ENCODE measurements at places on chromosomes 5 and 9.

DNA sequence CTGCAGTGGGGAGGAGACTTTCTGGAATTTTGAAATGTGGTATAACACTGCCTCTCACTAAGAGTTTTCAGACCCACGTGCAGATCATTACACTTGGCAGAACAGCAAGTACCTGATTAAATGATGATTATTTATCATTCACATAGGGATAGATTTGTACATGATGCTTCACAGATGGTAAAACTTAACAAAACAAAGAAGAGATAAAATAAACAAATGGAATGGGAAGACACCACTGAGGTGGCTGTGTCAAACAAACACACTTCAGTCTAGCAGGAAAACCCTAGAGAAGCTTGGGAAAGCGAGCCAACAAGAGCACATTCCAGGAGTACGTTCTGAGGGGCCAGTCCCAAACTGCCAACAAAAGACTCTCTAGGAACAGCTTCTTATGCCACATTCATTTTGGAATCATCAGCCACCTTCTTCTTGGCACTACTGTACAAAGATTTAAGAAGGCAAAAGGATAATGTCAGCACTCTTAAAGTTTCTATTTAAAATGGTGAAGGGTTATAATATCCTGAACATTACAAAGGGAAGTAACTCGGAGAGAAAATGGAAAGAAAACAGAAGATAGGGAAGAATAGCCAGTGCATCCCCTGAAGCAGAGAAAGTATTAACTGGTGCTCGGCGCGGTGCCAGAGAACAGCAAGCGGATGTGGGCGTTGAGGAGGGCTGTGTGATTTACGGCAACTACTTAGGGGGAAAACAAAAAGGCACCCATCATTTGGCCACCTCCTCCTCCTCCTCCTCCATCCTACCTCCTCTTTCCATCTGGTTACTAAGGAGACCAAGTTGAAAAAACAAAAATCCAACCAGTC, 1.6 kb downstream of the MED27 start:
- DNase-seq, result peak; percentile 79

GRCh38 chr9:108213511-108213910, 642.3 kb downstream of the ACTL7B start:
- DNase-seq, result no peak

DNA sequence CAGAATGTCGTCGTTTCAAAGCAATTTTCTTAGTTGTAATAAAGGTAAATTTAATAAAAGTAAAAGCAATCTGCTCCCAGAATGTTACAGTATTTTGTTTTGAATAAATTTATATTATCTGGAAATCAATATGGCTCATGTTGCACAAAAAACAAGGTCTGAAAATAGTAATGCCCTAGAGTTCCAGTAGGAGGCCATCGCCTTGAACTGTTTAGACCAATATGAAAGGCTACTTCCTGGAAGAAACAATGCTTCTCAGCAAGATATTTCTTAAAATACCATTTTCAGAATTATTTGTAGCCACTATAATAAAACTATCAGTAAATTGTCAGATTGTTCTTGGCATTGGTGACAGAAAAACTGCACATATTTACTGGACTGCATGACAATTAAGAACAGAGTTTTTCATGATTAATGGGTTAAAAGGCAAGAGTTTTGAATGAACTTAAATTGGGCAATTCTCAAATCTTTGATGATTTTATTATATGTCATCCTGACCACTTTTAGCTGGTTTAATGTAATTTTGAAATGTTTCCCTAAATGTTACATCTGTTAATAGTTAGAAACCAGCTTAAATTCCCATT, 153.2 kb downstream of the COMMD10 start:
- peak; percentile 13 for DNase-seq

DNA sequence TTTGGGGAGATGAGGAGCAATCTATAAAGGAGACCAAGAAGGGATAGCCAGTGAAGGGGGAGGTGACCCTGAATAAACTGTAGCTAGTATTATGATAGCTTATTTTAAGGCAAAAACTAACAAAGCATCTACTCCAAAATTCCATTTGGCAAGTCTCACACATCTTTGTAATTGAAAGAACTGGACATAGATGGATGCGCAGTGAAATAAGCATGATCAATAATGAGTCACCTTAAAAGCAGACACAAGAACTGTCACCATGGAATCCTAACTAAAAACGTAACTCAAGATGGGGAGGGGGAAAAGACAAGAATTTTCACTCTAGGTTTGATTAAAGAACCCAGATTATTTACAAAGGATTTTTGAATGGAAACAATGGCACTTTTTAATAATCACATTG, 164.5 kb downstream of the MED27 start:
- DNase-seq, result peak; percentile 67

DNA sequence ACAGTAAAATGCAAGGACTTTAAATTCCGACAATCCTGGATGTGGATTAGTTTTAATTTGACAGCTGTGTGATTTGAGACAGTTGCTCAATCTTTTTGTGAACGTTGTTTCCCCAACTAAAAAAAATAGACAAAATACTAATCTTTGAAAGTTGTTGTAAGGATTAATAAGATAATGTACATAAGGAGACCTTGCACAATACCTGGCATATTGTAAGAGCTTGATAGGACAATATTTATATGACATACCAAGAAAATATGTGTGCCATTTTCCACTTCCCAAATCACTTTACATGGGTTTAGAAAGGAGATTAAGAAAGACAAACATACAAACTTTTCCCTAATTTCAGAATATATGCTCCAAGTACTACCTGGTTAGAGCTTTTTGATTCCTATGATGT, 25.3 kb downstream of the ARRDC3 start:
- no peak for DNase-seq

DNA sequence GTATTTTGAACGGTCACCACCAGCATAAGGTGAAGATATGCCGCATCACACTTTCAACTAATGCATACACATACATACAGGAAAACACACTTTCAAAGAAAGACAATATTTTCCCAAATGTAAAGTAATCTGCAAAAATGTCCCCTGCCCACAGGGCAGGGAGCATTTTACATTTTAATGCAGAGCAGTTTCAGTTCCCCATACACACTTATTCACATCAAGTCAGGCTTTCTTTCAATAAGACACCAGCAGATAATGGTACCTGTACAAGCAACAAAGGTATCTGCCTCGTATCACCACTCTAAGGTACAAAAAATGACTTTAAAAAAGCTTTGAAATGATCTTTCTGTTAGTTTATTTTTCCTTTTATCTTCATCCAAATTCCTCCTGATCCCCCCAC, 247.1 kb upstream of the CCNG1 start:
- no peak for DNase-seq

DNA sequence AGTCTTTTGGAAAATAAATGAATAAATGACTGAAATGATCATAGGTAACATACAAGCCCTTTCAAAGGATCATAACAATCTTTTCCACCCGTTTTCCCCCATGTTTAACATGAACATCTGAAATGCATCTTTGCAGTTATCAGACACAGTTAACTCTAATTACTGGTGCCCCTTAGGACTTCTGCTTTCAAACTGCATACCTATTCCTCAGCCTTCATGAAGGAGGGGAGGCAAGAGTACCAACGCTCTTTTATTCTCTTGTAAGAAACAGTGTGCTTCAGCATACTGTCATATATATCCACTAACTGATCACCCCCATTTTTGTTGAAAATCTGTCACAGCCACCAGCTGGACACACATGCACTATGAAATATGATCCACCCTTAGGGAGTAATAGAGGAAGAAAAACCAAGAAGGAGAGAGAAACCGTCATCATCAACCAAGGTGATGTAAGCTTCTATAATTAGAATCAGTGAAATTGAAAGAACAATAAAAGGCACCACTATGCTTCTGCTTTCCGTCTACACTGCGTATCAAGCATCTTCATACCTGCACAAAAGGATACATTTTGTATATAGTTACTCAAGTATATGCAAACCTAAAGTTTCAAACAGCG, 98.7 kb downstream of the RAPGEF6 start:
- peak; percentile 28 for DNase-seq

DNA sequence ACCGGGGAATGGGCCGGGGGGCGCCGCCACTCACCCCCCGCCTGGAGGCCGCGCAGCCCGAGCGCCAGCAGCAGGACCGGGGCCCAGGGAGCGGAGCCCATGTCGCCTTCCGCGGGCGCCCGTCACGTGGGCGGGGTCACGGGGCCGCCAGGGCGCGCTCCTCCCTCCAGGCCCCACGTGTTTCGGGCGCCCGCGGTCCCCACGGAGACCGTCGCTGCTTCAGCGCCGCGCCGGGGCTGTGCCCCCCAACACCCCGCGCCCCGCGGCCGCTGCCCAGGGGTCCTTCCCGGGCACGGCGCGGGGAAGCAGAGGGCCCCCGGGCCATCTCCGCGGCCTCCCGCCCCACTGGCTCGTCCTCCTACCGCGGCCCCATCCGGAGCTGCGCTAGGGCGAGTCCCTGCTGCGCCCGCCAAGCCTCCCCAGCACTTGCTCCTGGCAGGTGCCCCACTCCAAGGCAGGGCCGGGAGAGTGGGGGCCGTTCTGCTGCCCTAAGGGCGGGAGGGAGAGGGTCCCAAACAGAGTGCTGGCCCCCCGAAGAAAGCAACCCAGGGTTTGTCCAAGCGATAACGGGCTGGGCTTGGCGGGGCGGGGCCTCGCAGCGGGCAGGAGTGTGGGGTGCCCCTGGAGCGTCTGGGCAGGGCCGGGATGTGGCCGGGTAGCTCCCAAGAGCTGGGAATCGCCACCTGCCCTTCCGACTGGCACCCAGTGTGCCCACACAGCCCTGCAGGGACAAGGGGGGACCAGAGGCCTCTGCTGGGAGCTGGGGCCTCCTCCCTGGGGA, at the start of gene DPP7:
Gene DPP7 (minus strand): TSS at position 121 of the 781 bp plus-strand sequence. CDS start 20 bp downstream, at position 101.
- peak; percentile 66 for DNase-seq

DNA sequence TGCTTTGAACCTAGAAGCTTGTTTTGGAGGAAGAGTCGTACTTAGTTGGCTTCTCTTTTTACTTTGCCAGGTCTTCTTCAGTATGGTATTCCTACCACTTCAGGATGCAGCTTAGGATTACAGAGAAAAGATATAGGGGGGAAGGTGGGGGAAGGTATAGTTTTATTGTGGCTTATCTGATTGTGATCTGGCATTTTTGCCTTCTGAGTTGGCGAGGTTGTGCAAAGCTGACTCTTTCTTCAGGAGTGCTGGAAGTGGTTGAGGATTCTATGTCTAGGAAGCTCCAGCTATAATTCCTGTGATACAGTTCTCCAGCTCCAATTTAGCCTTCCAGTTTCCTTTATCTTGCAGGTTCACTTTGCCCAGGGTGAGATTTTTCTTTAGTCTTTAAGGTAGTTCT, 7.0 kb downstream of the CDC42SE2 start:
- peak; percentile 88 for DNase-seq

GRCh38 chr5:132138260-132138659, 64.7 kb downstream of the CSF2 start:
- peak; percentile 78 for DNase-seq

DNA sequence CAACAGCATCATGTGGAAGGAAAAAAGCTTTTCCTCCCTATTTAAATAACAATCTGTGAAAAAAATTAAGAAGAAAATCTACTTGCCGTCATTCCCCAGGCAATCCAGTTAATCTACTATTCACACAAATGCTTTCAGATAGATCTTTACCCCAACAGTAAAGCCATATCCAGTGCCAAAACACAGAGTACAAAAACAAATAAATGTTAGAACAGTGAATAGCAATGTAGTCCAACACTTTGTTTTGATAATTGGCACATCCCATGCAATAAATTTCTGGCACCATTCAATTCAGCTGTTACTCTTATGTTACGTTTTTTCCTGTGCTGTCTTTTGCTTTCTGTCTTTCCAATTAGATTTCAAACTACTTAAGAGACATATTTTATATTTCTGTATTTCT, 2245.5 kb upstream of the WWC1 start:
- no peak for DNase-seq

DNA sequence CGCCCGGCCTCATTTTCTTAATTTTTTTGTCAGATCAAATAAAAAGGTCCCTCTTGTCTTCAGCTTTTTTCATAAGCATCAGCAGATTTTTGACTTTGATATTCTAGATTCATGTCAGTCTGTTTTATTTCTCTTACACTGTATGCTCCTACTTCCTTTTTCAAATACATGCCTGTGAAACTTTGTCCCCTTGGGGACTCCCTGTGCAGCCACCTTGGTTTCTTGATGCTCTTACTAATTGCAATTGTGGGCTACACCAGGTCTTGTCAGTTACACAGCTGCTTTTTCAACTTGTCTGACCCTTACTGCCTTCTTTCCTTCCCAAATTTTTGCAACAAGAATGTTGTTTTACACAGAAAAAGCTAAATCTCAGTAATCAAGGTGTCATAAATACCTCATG, 238.2 kb upstream of the KCNN2 start:
- DNase-seq, result no peak

GRCh38 chr5:90802474-90803317, 244.1 kb downstream of the ADGRV1 start:
- peak; percentile 58 for DNase-seq

DNA sequence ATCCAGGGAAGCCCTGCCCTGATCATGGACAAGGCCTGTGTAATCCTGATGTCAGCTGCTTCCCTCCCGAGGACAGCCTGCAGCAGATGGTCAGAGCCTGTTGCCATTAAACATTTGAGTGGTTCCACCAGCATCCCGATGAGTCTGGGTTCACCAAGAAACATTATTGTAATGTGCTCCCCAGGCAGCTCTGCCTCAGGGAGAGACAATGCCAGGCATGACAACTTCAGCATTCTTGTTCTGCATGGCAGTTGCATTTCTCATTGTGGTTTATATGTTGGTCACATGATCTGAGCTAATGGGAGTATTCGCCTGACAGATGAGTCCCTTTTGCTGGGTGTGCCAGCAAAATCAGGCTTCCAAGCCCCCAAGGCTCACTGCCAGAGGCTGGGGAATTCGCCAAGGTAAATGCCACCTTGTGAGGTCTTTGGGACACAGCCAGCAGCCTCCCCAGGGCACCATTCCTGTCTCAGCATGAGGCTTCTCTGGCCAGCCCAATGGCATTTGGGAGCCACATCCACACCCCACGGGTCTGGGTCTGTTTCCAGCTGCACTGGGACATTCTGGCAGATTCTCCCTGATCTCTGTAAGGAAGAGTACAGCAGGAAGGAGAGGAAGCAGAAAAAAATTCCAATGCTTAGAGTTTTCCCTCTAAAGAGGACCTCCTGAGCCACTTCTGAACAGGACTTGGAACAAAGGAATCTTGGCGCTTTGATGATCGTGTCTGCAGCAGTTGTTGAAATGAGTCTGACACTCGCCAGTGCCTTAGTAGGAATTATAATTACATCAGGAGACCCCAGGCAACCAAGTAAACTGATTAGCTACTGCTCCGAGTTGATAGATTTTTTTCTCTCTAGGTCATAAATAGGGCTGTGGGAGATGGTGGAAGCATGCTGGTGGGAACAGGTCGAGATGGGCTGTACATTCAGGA, 18.7 kb downstream of the KCNIP1 start:
- peak; percentile 42 for DNase-seq

- peak; percentile 40 for DNase-seq
Measured at GRCh38 chr5:126965487-126965886, 64.9 kb downstream of the MARCHF3 start.

DNA sequence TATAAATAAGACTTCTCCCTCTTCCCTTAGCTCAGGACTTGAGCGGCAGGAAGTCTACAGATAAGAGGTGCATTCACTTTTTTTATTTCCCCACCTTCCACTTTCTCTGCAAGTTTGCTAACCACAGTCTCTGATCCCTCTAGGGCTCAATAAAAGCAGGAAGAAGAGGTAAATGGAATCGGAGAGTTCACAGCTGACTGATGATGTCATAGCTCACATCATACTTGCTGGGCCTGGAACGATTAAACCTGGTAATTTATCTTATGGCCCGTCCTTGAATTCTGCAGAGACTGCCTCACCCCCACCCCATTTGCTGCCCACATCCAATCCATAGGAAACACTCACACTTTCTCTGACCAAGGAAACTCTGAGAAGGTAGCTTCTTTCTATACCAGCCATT, 62.9 kb downstream of the DRD1 start:
- DNase-seq, result no peak

GRCh38 chr5:76269932-76270610, 133.0 kb upstream of the IQGAP2 start:
- peak; percentile 25 for DNase-seq
